ENCODE measurements at places on chromosomes 4 and X.

DNA sequence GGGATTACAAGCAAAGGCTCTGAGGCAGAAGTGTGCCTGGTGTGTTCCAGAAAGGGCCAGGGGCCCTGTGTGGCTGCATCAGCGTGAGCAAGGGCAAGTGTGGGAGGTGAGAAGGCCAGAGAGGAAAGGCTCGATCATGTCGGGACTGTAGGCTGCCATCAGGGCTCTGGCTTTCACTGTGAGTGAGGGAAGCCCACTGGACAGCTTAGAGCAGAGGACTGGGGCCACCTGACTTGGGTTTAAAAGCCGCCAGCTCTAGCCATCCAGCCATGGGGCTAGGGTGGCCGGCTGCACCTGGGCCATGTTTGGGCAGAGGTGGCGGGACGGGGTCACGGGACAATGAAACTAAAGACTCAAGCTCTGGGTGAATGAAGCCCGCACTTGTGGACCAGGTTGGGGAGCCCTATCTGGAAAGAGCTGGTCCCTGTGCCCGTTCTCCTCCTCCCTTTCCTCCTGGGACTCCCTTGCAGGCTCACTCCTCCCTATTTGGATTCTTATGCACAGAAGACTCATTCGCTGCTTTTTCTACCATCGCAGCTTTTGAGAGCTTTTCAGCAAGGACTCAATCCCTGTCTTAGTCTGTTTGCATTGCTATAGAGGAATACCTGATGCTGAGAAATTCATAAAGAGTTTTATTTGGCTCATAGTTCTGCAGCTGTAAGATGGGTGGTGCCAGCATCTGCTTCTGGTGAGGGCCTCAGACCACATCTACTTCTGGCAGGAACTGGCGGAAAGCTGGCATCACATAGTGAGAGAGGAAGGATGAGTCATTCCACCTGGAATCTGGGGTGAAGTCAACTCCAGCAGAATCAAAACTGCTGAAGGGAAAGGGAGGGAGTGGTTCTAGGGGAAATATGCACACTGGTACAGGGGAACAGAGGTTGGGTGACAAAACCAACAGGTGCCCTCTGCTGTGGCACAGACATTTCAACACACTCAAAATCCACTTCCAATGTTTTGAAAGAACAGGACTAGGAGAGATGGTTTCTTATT, 15.3 kb downstream of the CTAG1B start:
- no peak for DNase-seq

GRCh38 chrX:111568354-111568753, 56.9 kb downstream of the SERTM2 start:
- peak; percentile 36 for DNase-seq

DNA sequence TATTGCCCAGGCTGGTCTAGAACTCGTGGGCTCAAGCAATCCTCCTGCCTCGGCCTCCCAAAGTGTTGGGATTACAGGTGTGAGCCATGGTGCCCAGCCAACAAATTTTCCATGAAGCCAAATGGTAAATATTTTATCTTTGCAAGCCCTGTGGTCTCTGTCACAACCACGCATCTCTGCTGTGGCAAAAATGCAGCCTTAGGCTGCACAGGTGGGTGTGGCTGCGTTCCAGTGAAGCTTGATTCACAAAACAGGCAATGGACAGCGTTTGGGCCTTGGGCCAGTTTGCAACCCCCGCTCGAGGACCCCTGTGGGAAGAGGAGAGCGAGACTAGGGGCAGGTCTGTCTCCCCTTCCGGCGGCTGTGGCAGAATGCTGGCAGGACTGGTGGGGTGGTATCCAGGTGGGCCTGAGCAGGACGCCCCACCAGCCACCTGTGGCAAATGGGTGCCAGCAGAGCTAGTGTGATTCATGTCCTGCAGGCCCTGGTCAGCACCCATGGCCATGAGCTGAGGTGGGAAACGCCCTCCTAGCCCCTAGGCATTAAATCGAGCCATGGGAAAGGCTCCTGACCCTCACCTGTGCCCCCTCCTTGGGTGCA, 19.7 kb downstream of the HTRA3 start:
- DNase-seq, result peak; percentile 5

- no peak for DNase-seq
Observed at GRCh38 chr4:56425518-56425917, 9.9 kb downstream of the PPAT start.

DNA sequence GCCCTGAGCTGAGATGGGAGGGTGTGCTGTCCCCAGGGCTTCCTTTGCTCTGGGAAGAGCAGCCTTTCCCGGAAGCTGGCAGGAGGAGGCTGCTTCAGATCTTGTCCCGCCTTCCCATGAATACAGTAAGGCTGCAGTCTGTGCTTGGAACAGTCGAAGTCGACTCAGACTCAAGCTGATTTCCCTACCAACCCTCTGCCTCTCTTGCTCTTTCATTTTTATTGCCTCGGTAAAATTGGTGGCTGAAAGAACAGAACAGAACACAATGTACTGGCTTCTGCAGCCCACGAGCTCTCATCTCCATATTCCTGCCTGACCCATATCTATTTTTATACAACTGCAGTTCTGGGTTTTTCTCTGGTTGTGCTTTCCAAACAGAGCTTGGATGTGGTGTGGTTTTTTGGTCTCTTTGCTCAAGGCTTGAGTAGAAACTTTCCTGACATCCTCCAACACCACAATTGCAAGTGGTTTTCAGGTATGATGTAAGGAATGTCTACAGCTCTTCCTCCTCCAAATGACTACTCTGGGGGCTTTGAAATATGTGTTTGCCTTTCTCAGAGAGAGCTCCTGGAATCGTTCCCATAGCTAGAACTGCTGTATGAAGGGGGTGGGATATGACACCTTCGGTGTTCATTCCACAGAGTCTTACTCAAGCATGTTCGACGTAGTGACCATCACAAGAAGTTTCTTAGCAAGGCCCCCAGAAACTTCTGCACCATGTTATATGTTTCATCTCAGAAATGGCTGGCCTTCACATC, 61.3 kb downstream of the ENPP6 start:
- no peak for DNase-seq

- DNase-seq, result no peak
Observed at GRCh38 chrX:81174286-81174685, 27.4 kb downstream of the HMGN5 start.

DNA sequence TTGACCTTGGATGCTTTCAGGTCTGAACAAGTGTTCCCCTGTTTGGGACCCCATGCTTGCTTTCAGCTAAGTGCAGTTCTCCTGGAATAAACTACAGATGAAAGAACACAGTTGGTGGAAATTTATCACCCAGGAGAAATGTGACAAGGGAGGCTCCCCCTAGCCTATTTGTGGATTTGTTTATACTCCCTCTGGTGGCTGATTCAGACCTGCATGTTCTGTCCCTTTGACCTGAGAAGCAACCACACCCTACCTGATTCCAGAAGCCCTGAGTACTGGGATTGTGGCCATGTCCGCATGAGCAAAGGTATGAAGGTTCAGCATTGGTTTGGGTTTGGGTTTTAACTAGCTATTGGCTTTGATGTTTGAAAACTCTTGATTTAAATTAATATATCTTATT, 440.9 kb downstream of the MID1IP1 start:
- DNase-seq, result peak; percentile 27

GRCh38 chr4:107037199-107037584, 1.1 kb upstream of the DKK2 start:
- peak; percentile 65 for DNase-seq

GRCh38 chr4:54661169-54661568, 3.4 kb downstream of the KIT start:
- DNase-seq, result no peak

- no peak for DNase-seq
Observed at GRCh38 chr4:26248647-26249046, 72.2 kb upstream of the RBPJ start.

DNA sequence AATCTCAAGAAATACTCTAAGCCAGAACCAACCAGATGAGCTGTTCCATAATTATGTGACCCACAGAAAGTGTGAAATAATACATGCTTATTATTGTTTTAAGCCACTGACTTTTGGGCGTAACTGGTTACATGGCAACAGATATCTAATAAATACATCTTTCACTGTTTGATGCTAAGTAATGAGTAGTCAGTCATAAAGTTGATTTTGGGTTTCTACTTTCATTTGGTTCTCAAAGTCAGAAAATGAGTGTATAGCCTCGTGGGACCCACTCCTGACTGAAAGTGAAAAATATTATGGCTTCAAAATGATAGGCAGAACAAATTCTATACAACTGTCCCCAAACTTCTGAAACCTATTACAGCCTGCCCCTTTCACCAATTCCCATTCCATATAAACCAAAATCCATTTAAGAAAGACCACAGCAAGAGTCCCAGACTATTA, 88.0 kb upstream of the CBR4 start:
- DNase-seq, result no peak

DNA sequence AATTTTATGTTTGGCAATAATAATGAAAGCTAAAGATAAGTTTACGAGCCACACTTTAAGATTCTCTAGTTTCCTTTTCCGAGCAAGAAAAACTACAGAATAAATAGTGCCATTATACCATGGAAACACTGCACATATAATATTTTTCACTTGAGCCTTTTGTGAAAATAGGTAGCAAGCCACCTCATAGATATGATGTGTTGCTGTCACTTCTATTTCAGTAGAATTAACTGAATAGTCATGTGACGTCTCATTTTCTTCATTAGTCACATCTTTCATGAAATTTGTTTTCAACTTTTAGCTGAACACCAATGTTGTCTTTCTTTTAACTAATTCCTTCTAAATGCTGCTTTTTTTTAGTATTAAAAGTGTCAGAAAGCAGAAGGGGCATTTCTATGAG, 574.3 kb downstream of the INPP4B start:
- DNase-seq, result no peak

- DNase-seq, result no peak
Observed at GRCh38 chr4:151753056-151753455, 7.8 kb downstream of the GATB start.

- DNase-seq, result peak; percentile 15
Observed at GRCh38 chrX:38664285-38664684, 102.9 kb downstream of the TSPAN7 start.

GRCh38 chrX:133576876-133577275, 161.6 kb upstream of the GPC4 start:
- no peak for DNase-seq

DNA sequence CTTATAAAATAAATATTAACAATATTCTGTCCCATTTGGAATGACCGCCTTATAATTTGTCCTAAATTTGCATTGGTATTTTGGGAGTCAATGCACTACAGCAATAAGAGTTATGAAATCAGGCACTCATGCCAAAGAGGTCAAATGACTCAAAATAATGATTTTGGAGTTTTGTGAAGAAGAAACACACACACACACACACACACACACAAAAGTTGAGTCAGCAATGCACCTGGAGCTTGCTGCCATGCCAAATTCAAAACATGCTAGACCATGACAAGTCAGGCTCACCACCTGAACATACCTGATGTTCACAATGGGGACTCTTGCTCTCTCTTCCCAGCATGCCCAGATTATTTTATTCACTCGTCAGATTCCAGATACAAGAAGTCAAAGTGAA, 56.7 kb downstream of the PROM1 start:
- DNase-seq, result no peak

DNA sequence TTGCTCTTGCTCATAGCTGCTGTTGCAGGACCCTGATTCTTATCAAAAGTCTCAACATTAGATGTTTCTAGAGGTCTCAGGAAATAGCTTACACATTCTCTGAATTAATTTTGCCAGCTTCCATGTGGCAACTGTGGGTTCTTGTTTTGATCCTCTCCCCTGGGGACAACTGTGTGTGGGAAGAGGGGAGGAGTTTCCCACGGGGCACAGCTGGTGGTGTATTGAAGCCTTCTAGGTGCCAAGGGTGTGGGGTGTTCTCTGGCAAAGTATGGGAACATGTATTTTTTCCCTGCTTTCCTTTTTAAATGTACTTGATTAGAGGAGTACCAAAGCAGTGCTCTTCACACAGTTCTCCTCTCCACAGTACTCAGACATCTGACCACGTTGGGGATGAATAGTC, 212.7 kb downstream of the RPA4 start:
- no peak for DNase-seq

DNA sequence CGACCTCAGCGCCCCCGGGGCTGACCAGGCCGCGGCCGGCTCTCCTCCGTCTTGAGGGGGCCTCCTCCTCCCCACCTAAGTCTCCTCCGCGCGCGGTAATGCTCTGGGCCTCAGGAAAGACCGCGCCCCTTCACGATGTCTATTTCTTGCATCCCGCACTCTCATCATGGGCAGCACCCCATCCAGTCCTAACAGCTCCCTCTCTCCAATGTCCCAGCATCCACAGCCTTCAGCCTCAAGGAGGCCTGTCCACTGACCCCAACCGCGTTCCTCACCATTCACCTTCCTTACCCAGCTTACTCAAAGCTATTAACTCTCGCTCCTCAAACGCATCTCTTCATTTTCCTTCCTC, 77.5 kb downstream of the MAGED4 start:
- DNase-seq, result no peak

Measured in BE2C (cell line).